ENCODE measurements at places on chromosomes 1 and 21.

DNA sequence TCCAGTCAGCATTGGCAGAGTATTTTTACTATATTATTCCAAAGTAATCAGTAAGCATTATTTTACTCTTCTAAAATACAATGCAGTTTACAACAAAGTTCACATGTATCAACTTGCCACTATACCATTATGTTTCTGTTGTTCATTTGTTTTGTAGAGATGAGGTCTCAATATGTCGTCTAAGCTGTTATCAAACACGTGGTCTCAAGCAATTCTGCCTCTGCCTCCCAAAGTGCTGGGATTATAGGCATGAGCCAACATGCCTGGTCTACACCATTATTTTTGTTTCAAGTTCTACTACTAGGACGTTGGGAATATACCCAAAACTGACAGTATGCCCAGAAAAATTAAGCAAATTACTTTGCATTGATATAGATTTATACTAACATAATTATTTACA, 19.8 kb downstream of the FAF1 start:
- no peak overlapping the region for H3K27ac ChIP-seq
- DNase-seq, result no peak
- H3K4me3 ChIP-seq, result no peak overlapping the region
- H3K36me3 ChIP-seq, result no peaks in the 10 kb centered on the region
- H3K4me1 ChIP-seq, result no peaks in the 10 kb centered on the region

DNA sequence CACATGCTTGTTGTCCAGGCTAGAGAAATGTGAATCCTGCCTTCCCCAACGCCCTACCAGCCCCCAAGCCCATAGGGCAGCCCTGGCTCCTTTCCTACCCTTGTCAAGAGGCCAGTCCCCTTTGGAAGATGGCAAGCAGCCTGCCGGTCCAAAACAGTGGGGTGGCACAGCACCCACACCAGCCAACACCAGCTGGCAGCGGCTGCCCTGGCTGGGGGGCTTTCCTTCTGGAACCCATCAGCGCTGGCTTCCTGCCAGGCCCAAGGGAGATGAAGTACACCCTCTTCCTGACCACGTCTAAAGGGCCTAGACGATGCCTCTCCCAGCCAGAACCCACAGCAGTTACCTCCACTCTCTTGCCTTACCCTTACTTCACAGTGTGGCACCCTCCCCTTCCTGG, 24.2 kb downstream of the KCNN3 start:
- H3K27me3 ChIP-seq, result no peaks in the 10 kb centered on the region
- H3K4me1 ChIP-seq, result peaks cover 10% of the 10 kb centered on the region
- no peaks in the 10 kb centered on the region for H3K36me3 ChIP-seq

DNA sequence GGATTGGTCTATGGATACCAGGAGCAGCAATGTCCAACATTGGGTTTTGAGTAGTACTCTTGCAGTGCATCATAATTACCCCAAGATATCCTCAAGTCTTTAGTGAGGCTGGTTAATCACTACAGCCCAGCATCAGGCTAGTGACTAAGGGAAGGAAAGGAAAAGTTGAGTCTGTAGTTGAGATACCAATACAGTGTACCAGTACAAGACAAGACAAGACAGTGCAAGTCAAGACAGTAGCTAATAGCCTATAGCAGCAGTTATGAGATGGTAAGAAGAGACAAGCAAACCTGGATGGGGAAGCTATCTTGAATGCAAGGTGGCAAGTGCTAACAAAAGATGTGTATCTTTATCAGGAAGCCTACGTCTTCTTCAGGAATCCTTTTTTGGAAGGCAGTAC, 13.3 kb upstream of the GNG12 start:
- H3K27me3 ChIP-seq, result no peaks in the 10 kb centered on the region
- H3K4me3 ChIP-seq, result no peak overlapping the region

DNA sequence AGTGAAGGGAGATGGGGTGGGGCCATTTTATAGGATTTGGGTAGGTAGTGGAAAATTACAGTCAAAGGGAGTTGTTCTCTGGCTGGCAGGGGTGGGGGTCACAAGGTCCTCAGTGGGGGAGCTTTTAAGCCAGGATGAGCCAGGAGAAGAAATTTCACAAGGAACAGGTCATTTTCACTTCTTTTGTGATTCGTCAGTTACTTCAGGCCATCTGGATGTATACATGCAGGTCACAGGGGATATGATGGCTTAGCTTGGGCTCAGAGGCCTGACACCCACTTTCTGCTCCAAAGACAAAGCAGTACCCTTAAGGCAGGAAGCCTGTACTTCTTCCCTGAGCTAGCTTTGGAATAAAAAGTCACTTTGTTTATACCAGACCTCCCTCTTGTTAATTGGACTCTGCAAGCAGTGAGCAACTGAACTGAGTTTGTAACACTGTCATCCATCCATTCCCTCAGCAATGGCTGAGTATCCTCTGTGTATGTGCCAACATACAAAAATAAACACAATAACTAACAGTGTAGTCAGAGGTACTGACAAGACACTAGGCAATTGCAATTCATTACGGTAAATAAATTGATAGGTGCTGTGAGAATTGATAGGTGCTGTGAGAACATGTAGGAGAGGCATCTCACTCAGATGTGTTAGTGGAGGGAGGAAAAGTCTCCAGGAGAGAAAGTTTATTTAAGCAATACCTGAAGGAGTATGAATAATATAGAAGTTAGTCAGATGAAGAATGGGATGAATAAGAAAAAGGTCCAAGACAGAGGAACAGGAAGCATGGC, 14.7 kb upstream of the RGS2 start:
- no peaks in the 10 kb centered on the region for H3K27me3 ChIP-seq
- no peaks in the 10 kb centered on the region for H3K4me1 ChIP-seq
- H3K27ac ChIP-seq, result peak overlapping the region; percentile 75
- no peak overlapping the region for H3K4me3 ChIP-seq
- no peaks in the 10 kb centered on the region for H3K36me3 ChIP-seq

DNA sequence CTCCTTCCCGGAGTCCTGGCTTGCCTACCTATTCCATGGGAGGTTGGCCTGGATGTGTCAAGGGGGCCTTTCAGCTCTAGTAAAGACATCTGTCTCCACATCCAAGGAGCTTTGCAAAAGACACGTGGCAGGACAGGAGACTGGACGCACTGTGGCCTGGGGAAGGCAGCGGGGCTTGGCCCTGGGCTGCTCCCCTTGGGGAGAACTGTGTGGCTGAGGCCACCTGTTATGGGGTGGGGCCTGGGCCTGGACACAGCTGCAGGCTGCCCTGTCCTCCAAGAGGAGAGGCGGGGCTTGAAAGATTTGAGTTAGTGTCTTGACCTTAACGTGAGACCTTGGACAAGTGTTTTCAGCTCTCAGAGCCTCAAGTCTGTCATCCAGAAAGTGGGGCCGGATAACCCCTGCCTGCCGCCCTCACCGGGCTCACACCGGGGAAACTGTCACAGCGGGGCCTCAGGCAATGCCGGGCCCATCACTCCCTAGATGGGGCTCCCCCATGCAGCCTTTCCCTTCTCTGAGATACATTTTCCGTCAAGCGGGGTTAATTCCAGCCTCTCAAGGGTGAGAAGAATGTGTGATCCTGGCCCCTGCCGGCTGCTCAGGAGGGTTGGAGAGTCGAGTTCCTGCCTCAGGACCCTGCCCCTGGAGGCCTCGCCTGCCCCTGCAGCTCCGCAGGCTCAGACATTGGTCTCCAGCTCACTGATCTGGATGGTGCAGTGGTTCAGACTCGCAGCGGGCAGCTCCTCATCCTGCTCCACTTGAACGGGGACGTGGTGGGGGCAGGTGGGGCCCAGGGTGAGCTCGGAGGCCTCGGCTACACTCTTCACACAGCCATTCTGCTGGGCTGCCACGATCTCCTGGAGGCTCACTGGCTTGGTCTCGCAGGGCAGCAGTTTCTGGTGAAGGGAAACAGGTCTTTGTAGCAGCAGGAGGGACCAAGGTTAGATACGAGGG, 25.6 kb downstream of the PODN start:
- H3K36me3 ChIP-seq, result no peaks in the 10 kb centered on the region
- no peaks in the 10 kb centered on the region for H3K27me3 ChIP-seq
- no peak overlapping the region for H3K4me3 ChIP-seq
- no peak for DNase-seq

DNA sequence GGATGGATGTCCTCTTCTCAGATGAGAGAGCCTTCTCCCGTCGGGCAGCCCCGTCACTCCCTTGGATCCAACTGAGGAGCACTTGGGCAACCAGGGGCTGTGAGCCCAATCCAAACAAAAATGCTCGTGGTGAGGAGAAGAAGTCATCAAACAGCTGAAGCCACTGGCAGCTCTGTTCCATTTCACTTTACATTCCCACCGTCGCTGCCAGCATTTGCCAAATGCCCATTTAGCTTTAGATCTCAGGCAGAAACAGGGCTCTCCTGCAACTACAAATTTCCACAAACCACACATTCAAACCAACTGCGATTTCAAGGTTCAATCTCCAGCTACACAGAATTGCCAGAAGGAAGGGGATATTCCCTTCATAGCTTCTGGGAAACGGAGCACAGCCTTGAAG, 634.6 kb downstream of the SMYD3 start:
- no peak overlapping the region for H3K27ac ChIP-seq
- no peaks in the 10 kb centered on the region for H3K4me1 ChIP-seq
- no peaks in the 10 kb centered on the region for H3K27me3 ChIP-seq
- H3K36me3 ChIP-seq, result no peaks in the 10 kb centered on the region
- DNase-seq, result no peak

DNA sequence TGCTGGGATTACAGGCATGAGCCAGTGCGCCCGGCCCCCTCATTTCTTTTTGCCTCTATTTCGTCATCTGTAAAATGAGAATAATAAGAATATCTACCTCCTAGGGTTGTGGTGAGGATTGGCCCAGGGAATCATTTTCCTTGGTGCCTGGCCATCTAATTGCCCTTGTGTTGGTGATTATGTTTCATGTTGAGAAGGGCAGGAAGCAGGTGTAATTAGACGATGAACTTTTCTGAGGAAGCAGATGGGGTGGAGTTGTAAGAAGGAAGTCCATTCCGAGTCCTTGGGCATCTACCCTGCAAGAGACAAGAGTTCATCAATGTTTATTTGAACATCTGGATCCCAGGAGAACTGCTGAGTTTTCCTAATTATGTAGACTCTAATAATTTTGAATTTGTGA, 38.7 kb upstream of the NEK2 start:
- DNase-seq, result no peak
- no peak overlapping the region for H3K27ac ChIP-seq
- no peaks in the 10 kb centered on the region for H3K4me1 ChIP-seq
- no peak overlapping the region for H3K4me3 ChIP-seq
- no peaks in the 10 kb centered on the region for H3K27me3 ChIP-seq

DNA sequence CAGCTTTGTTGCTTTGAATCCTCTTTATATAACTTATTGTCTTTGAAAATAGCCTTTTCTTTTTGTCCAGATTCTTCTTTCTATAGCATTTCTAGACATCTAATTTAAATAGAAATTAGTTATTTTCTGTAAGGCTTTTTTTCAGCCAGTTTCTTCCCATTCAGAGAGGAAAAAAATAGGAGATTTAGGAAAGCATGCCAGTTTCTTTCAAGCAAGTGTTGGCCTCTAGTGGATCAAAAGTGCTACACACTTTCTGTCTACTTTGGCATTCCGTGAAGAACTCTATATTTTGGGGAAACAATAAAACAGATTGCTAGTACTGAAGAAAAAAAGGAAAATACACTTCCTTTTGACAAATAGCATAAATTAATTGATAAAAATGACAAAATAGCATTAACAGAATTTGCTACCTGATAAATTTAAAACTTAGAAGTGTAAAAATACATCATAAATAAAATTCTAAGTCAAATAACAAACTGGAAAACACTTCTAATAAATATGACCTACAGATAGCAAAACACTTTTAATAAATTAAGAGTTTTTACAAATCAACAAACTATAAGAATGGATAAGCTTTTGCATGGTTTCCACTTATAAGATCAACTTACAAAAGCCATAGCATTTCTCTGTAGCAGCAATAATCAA, 13.1 kb upstream of the EXO1 start:
- no peaks in the 10 kb centered on the region for H3K4me1 ChIP-seq
- no peaks in the 10 kb centered on the region for H3K27me3 ChIP-seq
- H3K27ac ChIP-seq, result no peak overlapping the region
- DNase-seq, result no peak
- no peak overlapping the region for H3K4me3 ChIP-seq

DNA sequence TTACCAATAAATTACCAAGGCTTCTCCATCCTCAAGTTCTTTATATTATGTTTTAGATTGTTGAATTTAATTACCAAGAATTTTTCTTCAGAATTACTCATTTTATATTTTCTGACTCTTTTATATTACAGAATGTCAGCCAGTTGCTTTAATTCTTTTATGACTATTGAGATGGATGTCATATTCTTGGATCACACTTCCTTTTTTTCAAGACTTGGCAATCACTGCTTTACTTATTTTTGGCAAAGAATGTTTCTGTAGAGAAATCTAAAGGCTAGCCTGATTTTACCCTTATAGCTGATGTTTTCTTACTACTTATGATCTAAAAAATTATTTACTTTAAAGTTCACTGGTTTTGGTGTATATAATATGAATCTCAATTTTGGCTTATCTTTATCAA, 721.1 kb upstream of the TMPRSS15 start:
- no peak for DNase-seq
- no peaks in the 10 kb centered on the region for H3K27me3 ChIP-seq
- no peaks in the 10 kb centered on the region for H3K36me3 ChIP-seq
- H3K27ac ChIP-seq, result no peak overlapping the region
- no peak overlapping the region for H3K4me3 ChIP-seq

- H3K27ac ChIP-seq, result no peak overlapping the region
- H3K4me1 ChIP-seq, result no peaks in the 10 kb centered on the region
- no peaks in the 10 kb centered on the region for H3K36me3 ChIP-seq
- DNase-seq, result no peak
- no peak overlapping the region for H3K4me3 ChIP-seq
Observed at GRCh38 chr21:34517491-34518245, 5.7 kb upstream of the KCNE1 start.

DNA sequence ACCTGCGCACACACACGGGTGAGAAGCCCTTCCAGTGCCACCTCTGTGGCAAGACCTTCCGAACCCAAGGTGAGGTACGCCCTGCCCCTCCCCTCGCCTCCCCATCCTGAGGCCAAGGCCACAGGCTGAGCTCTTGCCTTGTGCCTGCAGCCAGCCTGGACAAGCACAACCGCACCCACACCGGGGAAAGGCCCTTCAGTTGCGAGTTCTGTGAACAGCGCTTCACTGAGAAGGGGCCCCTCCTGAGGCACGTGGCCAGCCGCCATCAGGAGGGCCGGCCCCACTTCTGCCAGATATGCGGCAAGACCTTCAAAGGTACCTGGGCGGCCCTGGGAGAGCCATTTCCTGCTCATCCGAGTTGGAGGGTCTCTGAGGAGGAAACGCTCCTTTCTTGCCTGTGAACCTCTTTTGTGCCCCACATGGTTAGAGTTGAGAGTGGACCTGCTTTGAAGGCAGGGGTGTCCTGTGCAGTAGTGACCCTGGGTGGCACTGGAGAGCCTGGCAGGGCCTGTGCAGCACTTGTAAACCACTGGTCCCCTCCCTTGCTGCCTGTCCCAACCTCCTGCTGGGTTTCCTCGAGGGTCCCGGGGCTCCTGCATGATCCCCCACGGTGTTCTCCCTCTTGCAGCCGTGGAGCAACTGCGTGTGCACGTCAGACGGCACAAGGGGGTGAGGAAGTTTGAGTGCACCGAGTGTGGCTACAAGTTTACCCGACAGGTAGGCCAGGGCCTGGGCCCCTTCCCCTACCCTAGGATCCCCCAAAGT, 8.5 kb downstream of the ZBTB48 start:
- no peaks in the 10 kb centered on the region for H3K36me3 ChIP-seq
- H3K27ac ChIP-seq, result no peak overlapping the region
- no peaks in the 10 kb centered on the region for H3K4me1 ChIP-seq
- H3K27me3 ChIP-seq, result no peaks in the 10 kb centered on the region
- no peak overlapping the region for H3K4me3 ChIP-seq
- no peak for DNase-seq

Data from uterus (tissue), 4 donors.